ENCODE measurements at places on chromosomes 7 and 10.

GRCh38 chr10:115073796-115074195 is 19.4 kb upstream of the ATRNL1 start:
- DNase-seq, result no peak

DNA sequence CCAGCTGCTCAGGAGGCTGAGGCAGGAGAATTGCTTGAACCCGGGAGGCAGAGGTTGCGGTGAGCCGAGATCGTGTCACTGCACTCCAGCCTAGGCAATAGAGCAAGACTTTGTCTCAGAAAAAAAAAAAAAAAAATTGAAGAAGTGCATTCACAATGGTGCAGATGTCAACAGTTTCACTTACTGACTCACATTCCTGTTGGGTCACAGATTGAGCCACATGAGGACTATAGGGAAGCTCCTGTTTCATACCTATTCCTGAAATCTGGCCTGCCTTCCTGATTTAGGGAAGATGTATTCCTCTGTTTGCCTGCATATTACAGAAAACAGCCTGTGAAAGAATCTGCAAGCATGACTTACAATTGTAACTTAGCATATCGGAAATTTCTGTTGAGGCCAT is 78.2 kb downstream of the AKR1C4 start:
- DNase-seq, result no peak

- DNase-seq, result no peak
Observed at GRCh38 chr10:127153181-127153580, 43.2 kb downstream of the INSYN2A start.

GRCh38 chr10:10418387-10418786 is 599.3 kb upstream of the CELF2 start:
- DNase-seq, result no peak

- DNase-seq, result no peak
Observed at GRCh38 chr10:72016608-72017300, 52.6 kb downstream of the CHST3 start.

DNA sequence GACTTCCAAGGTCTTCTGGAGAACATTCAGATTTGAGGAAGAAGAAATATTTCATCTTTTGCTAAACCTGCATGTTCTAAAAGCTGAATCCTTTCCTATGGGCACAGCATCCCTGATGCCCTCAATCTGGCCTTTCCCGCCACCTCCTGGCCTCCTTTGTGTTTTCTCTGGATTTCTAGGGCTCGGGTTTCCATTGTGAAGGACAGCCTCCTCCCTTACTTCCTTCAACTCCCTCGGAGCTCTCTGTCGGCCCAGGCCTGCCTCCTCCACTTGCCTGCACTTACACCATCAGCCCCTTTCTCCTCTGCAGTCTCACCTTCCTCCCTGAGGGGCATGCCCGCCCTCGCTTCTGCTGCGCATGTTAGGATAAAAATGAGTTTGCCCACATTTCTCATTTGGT is 75.4 kb downstream of the WIPF3 start:
- no peak for DNase-seq

GRCh38 chr7:106592282-106593027 is 68.5 kb downstream of the CCDC71L start:
- DNase-seq, result no peak

GRCh38 chr10:93095225-93095624 is 21.5 kb downstream of the CYP26A1 start:
- no peak for DNase-seq

- DNase-seq, result peak; percentile 40
Observed at GRCh38 chr10:97498841-97499560, at the start of gene UBTD1. TSS of gene UBTD1 (plus strand) at chr10:97498924. CDS start at chr10:97499204, 280 bp downstream.

- no peak for DNase-seq
Observed at GRCh38 chr7:140982508-140982907, 32.2 kb downstream of the MRPS33 start.

DNA sequence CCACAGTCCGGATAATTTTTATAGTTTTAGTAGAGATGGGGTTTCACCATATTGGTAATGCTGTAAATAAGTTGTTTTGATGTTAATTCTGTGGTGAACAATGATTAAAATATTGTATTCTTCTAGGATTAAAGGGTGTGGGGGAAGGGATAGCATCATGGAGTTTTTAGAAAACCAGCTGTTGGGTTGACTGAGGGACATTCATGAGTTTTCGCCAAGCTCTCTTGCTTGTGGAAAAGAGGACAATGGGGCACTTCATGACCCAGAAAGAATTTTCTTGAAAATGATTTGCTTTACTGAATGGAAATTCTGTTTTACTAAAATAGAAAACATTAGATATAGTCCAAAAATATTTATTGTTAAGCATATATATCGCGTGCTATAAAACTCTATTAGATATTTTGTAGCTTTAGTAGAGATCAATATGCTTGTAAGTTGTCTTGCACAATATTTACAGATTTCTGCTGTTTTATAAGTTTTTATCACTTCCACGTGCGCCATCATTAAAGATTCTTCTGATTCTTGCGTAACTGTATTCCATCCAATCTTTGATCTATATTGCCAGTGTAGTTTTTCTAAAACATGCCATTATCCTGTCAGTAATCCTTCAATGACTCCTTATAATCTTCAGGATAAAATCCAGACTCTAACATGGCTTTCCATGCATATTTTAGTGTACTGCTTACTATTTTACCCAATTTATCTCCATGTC is 41.8 kb downstream of the LCOR start:
- DNase-seq, result no peak

- no peak for DNase-seq
Observed at GRCh38 chr7:44080118-44080517, 2.2 kb downstream of the POLM start.

- DNase-seq, result no peak
Observed at GRCh38 chr7:64562256-64562625, 630 bp downstream of the ZNF680 start.

- no peak for DNase-seq
Observed at GRCh38 chr10:114281006-114281405, 42.0 kb downstream of the VWA2 start.

DNA sequence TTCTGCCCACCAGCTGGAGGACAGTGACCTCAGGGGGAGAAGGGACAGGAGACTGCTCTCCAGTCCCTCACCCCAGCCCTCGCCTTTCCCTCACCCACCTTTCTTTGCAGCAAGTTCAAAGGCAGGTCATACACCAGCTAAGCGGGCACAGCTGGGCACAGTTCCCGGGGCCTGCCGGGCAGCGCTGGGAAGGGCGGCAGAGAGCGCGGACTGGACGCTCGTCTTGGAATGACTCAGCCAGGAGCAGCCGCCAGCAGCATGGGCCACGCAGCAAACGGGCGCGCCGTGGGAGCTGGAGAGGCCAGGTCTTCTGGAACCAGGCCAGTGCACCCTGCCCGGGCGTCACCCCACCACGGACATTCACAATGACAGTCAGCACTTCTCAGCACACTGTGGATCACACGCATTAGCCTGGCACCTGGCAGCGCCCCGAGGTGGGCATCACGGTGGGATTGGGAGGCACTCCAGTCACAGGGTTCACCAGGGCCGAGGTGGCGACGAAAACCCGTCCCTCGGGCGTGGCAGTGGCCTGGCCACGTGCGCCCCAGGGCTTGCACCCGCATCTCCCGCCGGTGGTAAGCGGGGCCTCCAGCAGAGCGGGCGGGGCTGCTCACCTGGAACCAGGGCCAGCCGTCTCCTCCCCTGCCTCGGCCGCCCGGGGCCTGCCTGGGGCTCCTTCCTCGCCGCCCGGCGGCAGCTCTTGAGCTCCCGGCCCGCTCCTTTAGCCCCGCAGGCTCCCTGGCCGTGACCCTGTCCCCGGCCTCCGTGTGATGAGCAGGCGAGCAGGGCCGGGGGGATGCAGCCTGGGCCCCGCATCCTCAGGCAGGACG is 29.0 kb upstream of the WDFY4 start:
- peak; percentile 47 for DNase-seq

- no peak for DNase-seq
Observed at GRCh38 chr10:23864631-23865147, 344.2 kb upstream of the KIAA1217 start.

- DNase-seq, result no peak
Observed at GRCh38 chr10:20004087-20004523, 187.9 kb downstream of the PLXDC2 start.

DNA sequence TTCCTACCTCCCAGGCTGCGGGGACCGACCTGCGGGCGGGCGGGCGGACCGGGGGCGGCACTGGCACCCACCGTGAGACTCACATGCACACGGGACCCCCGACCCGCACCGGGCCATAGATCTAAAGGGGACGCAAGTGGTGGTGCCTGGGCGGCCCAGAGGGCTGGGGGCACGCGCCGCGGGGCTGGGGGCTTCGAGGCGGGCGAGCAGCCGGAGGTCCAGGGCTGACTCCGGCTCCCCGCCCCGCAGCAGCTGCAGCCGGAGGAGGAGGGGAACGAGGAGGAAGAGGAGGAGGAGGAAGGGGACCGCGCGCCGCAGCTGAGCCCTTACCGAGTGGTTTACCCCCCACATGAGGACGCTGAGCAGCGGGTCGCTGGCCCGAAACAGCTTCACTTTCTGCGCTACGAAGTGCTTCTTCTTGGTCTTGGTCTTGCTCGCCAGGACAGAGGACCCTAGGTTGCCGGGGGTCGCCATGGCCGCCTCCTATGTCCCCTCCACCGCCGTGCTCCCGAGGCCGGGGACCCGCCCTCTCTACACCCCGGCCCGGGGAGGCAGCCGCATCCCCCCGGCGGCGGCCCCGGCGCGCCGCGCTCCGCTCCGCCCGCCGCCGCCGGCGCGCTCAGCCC is 412 bp downstream of the PIP4K2A start:
- peak; percentile 45 for DNase-seq

DNA sequence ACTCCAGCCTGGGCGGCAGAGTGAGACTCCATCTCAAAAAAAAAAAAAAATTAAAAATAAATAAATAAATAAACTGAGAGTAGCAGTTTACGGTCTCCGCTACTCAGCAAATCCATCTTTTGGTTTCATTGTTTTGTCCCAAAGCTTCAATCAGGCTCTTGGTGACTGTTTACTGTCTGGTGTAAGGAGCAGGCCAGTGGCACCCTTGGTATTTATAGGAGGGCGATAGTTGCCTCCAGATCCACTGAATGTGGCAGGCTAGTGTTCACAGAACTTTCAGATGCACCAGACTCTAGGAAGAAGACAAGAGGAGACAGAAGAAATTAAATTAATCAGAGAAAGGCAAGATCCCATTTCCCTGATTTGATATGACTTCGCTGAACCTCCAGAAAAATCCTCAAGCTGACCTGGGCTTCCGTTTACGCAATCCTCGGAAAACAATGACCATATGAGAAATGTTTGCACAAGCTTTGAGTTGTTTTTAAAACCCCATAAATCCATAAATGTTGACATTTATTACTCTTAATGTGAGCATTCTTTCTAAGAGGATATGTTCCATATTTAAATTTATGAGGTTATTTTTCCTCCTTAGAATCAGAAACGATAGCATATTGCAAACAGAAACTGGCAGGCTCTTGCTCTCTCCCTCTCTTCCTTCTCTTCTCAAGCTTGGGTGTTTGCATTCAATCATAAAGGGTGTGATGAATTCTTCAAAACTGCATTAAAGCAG is 7.1 kb upstream of the MUC3A start:
- no peak for DNase-seq

DNA sequence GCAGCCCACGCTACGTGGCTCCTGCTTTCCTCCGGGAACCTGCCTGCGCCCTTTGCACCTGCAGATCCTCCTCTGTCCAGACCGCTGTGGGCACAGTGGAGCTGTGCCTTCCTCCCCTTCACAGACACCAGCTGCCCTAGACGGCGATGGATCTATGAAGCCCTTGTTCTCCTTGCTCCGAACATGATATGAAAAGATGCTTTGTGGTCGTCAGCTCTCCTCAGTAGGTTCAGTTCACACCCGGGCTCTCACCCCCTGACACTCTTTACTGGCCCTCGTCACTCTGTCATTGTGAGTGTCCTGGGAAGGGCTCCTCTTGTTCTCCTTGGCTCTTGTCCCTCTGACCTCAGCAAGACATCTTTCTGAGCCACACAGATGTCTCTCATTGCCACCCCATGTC is 4.2 kb downstream of the ZNF488 start:
- no peak for DNase-seq

DNA sequence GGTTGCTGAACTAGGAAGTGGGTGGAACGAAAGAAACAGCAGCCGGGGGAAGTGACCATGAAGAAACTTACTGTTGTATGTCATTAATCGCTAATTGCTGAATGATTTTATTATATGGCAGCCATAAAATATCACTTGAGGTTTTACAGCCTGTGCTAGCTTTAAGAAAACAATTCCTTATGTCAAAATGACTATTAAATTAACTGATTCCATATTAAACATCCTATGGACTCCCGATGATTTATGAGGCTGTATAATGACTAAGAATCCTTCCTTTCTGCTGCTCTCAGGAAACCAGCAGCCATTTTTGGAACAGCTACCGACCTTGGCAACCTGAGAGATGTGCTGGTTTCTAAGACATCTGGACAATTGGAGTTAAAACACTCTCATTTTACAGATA is 421.9 kb downstream of the SORCS3 start:
- no peak for DNase-seq

GRCh38 chr10:132291826-132292225 is 15.9 kb downstream of the STK32C start:
- no peak for DNase-seq

GRCh38 chr7:38978491-38978890 is 782 bp downstream of the POU6F2 start:
- no peak for DNase-seq
